ENCODE measurements at places on chromosomes 12 and 14. TPM values are rescaled to one million over a fixed set of nuclear protein-coding genes. Genes with fewer than 3 reads are reported as not detected.
A peak's percentile ranks its signal among the peaks of the same experiment; 100 is the strongest.

Gene TAS2R13
- total RNA-seq, result 1.7 TPM

Gene BCAT1
- total RNA-seq, result 93.7 TPM

Gene SLC4A8
- 3.3 TPM for total RNA-seq

Gene SYNDIG1L
- not detected for total RNA-seq

Gene MSI1
- total RNA-seq, result under 0.01 TPM

Gene RNASE3
- not detected for total RNA-seq

Gene IQSEC3
- 1.3 TPM for total RNA-seq

Gene ZNF384
- total RNA-seq, result 9.8 TPM

Gene TSHR
- not detected for total RNA-seq

Gene GARIN6
- not detected for total RNA-seq

Gene RNF212B
- not detected for total RNA-seq

Gene POTEG
- total RNA-seq, result not detected

Gene CRY1
- 8.0 TPM for total RNA-seq

Gene NOXRED1
- 0.26 TPM for total RNA-seq

Gene FGF6
- not detected for total RNA-seq

- peak; percentile 91 for DNase-seq
Observed at GRCh38 chr12:50242751-50243191, 40.5 kb downstream of the LIMA1 start.

DNA sequence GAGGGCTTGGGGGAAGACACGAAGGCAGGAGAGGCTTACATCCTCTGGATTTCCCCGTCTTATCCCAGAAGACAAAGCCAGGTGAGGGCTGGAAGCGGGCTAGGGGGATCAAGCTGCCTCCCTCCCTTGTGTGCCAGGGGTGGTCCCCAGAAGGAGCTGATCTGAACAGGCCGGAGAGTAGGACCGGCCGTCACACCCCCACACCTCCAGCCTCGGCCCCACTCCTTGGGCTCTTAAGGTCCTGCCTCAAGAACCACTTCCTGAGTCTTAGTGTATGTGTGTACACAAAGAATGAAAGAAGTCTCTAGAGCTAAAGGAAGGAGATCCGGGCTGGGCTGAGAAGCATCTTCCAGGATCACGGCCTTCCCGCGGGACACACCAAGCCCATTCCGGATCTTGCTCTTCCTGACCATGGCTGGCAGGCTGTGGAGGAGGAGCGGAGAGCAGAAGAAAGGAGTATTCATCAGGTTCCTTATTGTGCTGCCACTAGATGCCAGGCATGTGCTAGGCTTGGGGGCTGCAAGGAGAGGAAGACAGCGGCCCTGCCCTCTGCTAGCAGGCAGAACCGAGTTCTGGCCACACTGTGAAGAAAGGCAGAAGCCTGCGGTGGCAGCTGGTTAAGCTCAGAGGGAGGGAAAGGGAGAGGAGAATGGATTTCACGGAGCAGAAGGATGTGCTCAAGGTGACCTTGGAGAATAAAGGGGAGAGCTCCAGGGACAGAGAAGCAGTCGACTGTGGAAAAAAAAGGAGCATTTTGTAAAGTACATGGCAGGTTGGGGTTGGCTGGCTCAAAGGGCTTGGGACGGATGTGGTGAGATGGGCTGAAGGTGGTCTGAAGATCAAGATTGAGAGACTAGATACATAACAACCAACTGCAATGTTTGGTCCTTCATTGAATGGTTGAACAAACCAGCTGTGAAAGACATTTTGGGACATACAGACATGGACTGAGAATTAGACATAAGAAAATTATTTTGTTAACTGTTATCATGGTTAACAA lies 1.3 kb upstream of the CD63 start:
- peak; percentile 57 for DNase-seq

DNA sequence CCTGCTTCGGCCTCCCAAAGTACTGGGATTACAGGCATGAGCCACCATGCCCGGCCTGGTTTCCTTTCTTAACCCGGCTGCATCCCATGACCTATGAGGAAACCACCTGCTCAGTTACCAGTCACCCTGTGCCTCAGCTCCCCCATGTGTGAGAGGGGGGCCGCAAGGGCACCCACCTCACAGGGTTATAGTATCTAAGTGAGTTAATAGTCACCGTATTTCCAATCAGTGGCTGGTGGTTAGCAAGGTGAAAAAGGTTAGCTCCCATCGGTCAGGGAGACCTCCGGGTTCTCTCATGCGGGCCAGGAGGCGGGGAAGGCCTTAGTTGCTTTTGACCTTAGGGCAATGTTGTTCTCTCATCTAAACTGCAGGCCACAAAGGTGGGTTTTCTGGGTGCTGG lies 6.7 kb downstream of the LRP1 start:
- DNase-seq, result no peak

DNA sequence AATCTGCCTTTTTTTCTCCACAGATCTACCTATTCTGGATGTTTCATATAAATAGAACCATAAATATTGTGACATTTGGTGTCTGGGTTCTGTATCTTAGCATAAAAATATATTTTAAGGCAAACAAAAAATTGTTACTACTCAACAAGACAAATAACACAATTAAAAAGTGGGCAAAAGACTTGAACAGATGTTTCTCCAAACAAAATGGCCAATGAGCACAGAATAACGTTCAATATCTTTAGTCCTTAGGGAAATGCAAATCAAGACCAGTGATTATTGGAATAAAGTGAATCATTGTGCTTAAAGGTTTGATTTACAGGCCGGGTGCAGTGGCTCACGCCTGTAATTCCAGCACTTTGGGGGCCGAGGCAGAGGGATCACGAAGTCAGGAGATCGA lies 1331.3 kb downstream of the AACS start:
- no peak for DNase-seq

GRCh38 chr12:59597385-59597781 lies 1.6 kb downstream of the SLC16A7 start:
- peak; percentile 100 for DNase-seq

DNA sequence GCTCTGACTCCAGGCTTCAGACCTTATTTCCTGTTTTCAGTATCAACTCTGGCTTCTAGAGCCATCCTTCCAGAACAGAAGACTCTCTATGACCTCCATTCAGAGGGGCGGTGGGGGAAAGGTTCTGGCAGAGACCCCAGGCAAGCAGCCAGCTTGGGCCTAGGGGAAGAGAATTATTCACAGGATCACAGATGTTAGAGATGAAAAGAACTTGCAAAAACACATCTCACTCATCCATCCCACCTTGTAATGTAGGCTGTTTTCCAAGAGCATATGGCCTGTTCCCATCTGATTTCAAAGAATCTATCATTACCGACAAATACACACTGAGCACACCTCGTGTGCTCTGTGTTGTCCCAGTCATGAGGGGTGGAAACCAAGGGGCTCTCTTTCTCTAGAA lies 131.9 kb downstream of the GRIN2B start:
- DNase-seq, result no peak

GRCh38 chr12:107437954-107438353 lies 247.6 kb upstream of the PWP1 start:
- no peak for DNase-seq

- no peak for DNase-seq
Observed at GRCh38 chr12:67331123-67331522, 62.0 kb downstream of the CAND1 start.

DNA sequence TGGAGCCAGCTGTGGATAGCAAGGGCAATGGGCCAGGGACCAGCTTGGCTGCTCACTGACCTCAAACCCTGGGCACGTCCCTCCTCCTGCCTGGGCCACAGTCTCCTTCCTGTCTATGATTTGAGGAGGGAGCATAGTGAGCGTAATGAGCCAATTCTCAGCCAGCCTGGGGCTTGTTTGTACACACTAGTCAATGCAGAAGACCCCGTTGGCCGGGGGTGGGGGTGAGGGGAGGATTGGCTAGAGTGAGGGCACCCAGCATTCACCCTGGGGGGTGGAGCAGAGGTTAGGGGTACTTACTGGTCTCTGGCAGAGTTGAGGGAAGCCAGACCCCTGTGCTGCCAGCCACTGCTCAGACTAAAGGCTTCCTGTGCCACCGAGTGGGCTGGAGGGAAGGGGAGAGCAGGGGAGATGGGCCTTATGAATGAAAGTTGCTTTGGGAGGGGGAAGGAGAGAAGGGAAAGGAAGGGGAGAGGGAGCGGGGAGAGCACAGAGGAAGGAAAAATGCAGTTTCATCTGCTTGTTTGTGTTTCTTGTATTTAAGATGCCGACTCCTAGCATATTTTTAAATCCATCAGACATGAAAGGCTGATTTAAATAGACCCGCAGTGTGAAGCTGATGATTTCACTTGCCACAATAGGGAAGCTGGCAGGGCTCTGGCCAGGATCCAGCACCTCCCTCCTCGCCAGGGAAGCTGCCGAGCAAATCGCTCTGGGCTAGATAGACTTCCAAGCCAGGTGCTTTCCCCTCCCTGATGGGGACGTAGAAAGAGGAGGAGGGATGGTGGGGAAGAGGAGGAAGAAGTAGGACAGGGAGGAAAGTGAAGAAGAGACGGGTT lies 114.0 kb downstream of the PRMT8 start:
- no peak for DNase-seq

- no peak for DNase-seq
Observed at GRCh38 chr14:104524726-104525125, 54.8 kb upstream of the C14orf180 start.

DNA sequence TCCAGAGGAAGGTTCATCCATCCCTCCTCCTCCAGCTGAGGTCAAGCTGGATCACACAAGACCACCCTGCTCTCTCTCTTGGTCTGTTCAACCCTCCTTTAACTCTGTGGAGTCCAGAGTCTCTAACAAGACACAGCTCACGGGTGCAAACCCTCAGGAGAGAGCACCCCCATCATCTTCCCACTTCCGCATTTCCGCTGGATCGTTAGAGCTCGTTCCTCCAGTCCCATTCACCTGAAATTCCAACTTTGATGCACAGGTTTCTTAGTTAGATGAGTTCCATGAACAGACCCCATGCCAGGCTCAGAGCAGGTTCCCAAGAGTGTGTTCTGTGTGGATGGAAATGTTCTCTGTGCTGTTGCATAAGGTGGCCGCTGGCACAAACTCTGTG lies 44.5 kb upstream of the P2RX7 start:
- no peak for DNase-seq

- DNase-seq, result no peak
Observed at GRCh38 chr12:93009533-93009932, 80.4 kb upstream of the EEA1 start.

GRCh38 chr12:2792671-2793500 lies 1.9 kb upstream of the FKBP4 start:
- DNase-seq, result no peak

GRCh38 chr12:100953217-100953616 lies 158.6 kb downstream of the ANO4 start:
- DNase-seq, result peak; percentile 2

DNA sequence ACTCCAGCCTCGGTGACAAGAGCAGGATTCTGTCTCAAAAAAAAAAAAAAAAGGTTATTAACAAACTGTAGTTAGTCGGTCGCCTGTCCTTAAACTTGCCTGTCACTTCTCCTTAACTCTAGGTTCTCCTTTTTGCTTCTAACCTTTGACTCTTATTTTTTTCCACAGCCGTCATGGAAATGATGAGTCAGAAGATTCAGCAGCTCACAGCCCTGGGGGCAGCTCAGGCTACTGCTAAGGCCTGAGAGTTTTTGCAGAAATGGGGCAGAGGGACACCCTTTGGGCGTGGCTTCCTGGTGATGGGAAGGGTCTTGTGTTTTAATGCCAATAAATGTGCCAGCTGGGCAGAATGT lies 418 bp upstream of the MYG1 start:
- DNase-seq, result peak; percentile 76

DNA sequence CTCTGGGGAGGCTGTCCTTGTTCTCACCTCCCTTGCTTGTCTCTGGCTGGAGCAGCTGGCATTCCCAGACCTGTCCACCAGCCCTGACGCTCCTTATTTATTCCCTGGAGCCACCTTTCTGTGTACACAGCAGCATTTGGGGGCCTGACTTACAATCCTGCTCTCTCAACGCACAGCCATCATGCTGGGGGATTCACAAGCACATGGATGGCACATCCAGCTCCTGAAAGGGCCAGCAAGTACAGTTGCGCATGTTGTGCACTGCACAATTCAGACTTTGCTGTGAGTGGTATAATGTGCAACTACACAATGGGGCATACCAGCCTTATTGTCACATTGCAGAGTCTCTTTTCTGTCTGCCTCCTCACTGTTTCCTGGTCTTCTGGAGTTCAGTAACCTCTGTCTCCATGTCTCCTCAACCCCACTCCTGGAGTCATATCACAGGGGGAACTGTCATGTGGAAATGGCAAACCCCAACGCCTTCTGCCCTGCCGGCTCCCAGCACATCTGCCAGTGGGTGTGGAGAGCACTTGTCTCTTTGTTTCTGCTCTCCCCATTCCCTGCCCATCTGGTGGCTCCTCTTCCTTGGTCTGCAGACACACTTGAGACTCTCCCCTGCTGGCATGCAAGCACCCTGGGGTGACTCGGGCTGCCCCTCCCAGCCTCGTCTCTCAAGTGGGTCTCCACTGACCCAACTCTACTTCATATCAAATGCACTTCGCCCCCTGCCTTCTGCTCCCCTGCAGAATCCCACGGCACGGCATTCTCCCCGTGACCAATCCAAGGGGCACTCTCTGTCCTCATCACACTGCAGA lies 41.2 kb upstream of the MEG3 start:
- no peak for DNase-seq

GRCh38 chr12:3298603-3299002 lies 192.4 kb upstream of the PRMT8 start:
- no peak for DNase-seq

DNA sequence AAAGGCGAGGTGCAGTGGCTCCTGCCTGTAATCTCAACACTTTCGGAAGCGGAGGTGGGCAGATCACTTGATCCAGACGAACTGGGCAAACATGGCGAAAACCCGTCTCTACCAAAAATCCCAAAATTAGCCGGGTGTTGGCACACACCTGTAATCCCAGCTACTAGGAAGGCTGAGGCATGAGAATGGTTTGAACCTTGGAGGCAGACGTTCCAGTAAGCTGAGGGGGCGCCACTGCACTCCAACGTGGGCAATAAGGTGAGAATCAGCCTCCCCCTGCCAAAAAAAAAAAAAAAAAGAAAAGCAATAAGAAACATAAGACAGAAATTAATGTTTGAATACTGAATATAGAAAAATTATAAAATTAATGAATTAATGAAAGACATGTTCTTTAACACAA lies 928.7 kb downstream of the LRFN5 start:
- DNase-seq, result no peak

DNA sequence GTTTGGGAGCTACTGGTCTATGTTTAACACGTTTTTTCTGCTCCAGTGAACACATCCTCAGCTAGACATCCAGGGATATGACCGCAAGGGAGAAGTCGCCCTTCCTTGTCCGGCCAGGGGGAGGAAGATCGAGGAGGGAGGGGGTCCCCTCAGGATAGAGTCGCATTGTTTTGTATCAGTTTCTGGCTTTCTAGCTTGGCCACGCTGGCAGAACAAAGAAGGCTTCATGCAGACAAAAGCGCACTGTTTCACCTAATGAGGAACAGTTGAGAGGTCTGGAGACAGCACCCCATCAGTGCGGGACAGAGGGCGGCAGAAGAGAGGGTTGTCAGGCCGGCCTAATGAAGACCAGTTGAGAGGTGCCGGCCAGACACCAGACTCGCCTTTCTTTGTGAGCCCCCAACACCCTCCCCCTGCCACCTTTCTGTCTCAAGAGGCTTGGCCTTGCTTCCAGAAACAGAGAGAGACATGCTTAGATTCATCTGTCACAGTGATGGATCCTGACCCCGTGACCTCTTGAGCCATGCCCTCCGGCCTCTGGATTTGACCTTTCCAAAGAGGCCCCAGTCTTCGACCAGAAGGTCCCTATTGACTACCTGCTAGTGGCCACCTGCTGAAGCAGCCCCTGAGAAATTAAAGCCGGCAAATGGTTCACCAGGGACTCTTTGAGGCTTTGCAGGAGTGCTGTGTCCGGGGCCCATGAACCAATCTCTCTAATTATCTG lies 254.7 kb upstream of the TBX3 start:
- no peak for DNase-seq
